ENCODE measurements at places on chromosomes 7 and 10.

DNA sequence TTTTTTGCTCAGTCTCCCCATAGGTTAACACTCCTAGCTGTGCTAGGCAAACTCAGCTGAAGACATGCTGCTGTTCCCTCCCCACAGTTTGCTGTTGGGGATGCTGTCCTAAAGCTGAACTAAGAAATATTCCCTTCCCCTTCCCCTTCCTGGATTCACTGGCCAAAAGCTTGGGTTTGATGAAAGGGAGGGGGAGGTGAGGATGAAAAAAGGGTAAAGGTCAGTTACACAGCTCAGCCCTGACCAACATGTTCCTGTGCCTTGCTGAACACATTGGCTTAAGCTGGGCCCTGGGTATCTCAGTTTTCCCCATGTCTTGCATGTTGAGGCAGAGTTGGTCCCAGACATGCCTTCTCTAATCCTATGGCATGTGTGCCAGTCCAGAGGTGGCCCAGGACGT, 15.3 kb downstream of the CCM2 start:
- DNase-seq = no peak

GRCh38 chr10:53601260-53601875, 828.8 kb upstream of the MBL2 start:
- DNase-seq = no peak

GRCh38 chr7:129008645-129009414, 46.1 kb downstream of the TNPO3 start:
- no peak for DNase-seq

GRCh38 chr7:44102846-44103565, 1.1 kb upstream of the AEBP1 start:
- DNase-seq = no peak

GRCh38 chr7:47327346-47327697, 254.6 kb downstream of the TNS3 start:
- DNase-seq = no peak

GRCh38 chr10:49762566-49762877, 399 bp upstream of the OGDHL start:
- DNase-seq = no peak

GRCh38 chr10:14653271-14654161, 121.2 kb downstream of the FAM107B start:
- DNase-seq = peak; percentile 5

DNA sequence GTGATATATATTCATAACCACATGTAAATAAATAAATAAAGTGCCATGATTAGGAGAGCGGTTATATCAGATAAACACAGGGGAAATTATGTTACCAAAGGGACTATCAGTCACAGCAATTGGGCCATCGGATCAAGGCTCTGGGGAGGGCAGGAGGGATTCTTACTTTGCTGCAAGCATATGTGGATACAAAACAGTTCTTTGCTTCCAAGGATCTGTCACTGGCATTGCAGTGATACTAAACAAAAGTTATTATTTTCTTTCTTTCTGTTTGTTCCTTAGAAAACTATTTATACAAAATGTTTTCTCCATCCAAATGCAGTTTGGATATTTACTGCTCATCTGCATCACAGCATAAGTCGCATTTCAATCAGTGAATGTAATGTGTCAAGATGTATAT, 188.4 kb upstream of the MGMT start:
- DNase-seq = no peak

- no peak for DNase-seq
These were observed 218.0 kb downstream of the LRMDA start for GRCh38 chr10:75649466-75649865.

- DNase-seq = no peak
These were observed 52.5 kb upstream of the VKORC1L1 start for GRCh38 chr7:65820287-65820950.

DNA sequence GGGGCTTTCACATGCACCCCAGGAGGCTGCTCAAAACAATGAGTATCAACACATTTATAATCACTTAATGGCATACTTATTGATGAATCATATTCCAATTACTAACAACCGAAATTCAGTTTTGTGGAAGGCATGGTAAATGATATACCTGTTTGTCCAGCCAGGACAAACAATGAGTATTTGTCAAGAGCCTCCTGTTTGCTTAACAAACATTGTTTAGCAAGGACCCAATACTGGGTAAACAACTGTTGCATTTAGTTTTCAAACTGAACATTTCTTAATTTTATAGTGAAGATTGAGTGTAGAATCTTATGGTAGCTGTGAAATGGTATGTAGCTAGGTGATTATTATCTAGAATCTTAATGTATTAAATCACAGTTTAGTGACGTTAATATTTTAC, 473.7 kb downstream of the ATRNL1 start:
- no peak for DNase-seq

DNA sequence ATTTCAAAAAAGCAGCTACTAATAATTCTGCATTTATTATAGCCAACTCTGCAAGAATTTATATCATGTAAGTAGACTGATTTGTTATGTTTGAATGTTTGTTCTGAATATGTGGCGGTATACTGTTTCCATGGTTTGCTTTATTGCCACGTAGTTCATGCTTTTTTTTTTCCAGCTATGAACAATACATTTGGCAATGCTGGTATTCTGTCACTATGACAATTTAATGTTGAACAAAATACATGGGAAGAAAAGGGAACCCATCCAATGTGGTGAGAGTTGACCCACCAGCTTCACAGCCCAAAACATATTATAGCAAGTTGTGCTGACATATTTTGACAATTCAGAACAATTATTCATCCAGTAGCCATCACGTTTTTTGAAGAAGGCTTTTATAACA, 145.6 kb downstream of the CCDC71L start:
- DNase-seq = no peak

DNA sequence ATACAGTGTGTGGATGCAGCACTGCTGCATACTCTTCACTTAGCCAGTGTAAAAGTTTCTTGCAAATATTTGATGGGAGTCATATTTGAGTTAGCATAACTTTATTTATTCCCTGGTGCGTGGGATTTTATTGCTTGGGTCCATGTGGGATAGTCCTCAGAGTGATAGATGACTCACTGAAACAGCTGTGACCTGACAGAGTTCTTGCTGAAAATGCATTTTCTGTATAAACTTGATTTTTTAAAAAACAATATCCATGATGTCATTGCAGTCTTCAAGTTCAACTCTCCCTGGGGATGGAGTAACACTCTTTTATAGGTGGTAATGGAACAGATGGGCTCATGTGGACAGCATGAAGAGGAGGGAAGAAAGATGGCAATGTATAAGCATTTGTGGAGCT, 310.0 kb downstream of the PPP1R3A start:
- no peak for DNase-seq

GRCh38 chr10:45550903-45551786, 121.4 kb downstream of the ZFAND4 start:
- no peak for DNase-seq

DNA sequence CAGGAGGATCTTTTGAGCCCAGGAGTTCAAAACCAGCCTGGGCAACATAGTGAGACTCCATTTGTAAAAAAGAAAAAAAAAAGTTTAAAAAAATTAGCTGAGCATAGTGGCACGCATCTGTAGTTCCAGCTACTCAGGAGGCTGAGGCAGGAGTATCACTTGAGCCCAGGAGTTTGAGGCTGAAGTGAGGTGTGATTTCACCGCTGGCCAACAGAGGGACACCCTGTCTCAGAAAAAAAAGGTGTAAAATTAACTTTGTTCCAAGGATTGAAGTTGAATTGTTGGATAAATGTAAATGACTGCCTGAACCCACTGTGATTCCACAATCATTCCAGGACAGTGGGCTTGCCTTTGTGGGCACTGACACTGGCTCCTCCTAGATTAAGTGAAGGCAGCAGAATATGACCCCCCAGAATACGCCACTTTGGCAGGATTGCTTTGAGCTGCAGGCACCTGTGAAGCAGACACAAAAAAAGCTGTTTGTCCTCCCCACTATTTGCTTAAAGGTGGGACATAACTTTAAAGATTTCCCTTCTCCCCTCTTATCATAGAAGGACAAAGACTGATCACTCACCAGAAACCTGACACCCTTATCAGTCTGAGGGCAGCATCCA, 57.2 kb upstream of the FOXI2 start:
- DNase-seq = no peak

DNA sequence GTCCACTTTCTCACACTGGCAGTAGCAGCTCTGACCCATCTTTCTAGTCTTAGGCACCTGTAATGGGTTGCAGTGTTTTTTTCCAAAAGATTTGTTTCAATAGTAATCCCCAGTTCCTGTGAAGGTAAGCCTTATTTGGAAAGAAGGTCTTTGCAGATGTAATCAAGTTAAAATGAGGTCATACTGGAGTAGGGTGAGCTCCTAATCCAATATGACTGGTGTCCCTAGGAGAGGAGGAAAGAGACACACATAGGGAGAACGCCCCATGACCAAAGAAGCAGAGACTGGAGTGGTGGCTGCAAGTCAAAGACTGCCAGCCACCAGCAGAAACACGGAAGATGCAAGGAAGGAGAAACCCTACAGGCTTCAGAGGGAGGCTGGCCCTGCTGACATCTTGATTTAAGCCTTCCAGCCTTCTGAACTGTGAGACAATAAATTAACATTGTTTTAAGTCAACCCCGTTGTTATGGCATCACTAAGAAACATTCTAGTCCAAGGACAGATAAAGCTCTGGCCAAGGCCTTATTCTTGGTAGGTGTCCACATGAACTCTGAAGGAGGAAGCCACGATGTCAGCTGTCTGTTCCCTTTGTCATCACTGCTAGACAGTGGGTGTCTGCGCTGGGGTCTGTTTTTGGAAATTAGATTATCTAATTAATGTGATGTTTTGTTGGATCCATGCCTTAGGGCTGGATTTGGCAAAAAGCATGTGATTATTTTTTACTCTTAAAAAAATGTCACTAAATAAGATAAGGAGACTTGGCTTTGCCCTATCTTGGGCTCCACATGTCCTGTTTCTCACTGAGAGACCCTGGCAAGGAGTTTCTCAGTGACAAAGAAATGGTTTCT, 214.9 kb downstream of the KCNMA1 start:
- no peak for DNase-seq

Measured in amygdala (tissue), 56 donors.